ENCODE measurements at places on chromosomes 1 and 21.

DNA sequence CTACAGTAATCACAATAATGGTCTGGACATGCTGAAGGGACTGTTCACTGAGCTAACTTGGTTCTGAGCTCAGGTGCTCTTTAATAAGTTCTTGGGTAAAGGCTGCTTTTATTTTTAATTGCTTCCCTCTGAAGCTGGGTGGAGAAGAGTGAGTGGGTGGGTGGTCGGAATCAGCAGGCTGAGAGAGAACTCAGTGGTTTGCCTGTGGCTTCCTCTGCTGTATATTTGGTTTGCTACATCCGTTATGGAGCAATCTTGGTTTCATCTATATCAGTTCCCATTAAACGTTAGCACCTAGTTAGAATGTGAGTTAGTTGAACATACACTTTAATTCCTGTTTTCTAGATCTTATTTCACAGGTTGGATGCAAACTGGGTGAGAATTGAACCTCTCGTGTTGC lies 23.3 kb downstream of the CNIH4 start:
- DNase-seq = peak; percentile 50

GRCh38 chr1:64543831-64544230 lies 73.9 kb downstream of the CACHD1 start:
- no peak for DNase-seq

DNA sequence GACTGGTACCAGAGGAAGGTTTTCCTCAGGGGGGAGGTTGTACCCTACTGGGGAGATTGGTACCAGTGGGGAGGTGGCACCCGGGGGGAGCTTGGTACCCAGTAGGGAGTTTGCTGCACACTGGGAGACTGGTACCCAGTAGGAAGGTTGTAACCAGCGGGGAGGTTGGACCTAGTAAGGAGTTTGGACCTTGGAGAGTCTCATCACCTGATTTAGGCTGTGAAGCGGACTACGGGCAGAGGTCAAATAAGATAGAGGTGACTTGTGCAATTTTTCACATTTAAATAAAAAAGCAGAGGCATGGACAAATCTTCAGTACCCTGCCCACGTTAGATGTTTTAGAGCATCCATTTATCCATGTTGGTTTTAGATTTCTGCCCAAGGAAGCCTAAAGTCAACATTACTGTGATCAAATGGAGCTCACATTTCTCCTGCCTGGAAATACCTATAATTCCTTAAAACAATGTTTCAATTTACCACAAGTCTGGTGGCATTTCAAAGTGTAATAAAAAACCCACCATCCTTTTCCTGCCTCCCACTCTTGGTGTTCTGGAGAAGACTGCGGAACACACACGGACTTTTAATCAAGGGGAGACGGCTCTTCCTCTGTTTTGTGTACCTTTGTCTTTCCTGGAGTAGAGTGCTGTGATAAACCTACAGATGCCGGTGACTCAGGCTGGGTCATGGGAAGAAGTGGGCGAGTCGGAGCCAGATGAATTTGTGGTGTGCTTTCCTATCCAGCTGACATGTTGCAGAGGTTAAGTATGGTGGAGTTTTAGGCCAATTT lies 36.2 kb upstream of the MRPS6 start:
- no peak for DNase-seq

GRCh38 chr1:61158591-61158990 lies 76.2 kb downstream of the NFIA start:
- no peak for DNase-seq

GRCh38 chr1:192807211-192808162 lies 1.4 kb upstream of the RGS2 start:
- DNase-seq = peak; percentile 33

DNA sequence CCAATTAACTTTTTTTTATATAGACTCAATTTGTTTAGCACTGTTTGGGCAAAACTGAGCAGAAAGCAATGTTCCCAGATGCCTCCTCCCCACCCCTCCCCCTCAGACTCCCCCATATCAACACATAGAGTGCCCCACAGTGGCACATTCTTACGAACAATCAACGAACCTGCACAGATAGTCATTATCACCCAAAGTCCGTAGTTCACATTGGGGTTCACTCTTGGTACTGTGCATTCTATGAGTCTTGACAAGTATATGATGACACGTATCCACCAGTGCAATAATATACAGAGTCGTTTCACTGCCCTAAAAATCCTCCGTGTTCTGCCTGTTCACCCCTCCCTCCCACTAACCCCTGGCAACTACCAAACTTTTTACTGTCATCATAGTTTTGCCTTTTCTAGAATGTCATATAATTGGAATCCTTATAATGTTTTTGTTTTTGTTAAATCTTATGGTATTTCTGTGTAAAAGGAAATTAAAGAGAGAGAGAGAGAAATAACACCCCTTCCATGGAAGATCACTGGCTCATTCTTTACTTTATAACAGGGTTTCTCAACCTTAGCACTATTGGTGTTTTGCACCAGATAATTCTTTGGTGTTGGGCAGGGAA lies 37.2 kb upstream of the HNRNPU start:
- DNase-seq = no peak

- no peak for DNase-seq
Measured at GRCh38 chr1:116666187-116667077, 1.1 kb downstream of the IGSF3 start.

DNA sequence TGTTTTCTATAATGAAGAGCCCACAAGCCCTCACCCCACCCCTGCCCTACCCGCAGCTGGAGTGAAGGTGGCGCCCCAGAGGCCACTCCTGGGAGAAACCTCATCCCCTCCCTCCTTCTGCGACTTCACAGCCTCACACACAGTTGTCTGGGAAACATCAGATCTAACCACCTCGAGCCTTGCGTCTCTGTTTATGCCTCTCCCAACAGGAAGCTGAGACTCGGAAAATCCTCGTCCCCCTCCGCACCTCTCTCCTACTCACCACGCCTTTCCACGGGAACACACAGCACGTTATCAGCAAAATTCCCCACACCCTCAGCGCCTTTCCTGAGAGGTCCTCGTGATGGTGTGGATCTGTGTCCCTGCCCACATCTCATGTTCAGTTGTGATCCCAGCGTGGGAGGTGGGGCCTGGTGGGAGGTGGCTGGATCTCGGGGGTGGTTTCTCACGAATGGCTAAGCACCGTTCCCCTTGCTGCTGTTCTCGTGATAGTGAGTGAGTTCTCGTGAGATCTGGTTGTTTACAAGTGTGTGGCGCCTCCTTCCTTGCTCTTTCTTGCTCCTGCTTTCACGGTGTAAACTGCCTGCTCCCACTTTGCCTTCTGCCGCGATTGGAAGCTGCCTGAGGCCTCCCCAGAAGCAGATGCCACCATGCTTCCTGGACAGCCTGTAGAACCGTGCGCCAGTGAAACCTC lies 190.6 kb downstream of the KIF26B start:
- DNase-seq = no peak

- DNase-seq = no peak
Measured at GRCh38 chr1:11152755-11153154, 36.4 kb upstream of the ANGPTL7 start.

DNA sequence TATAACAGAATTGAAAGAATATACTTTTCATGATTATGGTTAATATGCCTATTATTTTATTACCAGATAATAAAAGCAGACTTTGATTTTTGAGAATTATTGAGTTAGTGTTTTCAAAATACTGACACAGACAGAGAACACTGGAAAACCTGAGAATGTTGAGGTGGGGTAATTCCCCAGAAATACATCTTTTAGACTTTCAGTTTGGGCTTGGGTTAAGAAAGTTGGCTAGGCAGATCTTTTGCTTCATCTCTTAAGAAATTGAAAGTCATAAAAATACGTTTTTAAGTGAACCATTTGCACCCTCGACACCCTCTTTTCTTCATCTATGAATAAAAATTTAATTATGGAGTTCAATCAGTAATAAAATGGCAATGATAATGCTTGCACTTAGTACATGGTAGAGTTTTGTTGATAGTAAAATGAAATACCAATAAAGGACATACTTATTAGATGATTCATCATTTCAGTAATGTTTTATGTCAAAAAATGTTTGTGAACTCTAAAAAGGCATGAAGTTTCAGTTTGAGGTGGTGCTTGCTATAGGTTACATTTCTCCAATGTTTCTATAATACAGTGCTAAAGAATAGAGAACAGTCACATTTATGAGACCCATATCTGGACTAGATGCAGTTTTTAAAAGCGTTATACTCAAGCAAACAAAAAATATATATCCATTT lies 1.9 kb upstream of the SAMSN1 start:
- no peak for DNase-seq

DNA sequence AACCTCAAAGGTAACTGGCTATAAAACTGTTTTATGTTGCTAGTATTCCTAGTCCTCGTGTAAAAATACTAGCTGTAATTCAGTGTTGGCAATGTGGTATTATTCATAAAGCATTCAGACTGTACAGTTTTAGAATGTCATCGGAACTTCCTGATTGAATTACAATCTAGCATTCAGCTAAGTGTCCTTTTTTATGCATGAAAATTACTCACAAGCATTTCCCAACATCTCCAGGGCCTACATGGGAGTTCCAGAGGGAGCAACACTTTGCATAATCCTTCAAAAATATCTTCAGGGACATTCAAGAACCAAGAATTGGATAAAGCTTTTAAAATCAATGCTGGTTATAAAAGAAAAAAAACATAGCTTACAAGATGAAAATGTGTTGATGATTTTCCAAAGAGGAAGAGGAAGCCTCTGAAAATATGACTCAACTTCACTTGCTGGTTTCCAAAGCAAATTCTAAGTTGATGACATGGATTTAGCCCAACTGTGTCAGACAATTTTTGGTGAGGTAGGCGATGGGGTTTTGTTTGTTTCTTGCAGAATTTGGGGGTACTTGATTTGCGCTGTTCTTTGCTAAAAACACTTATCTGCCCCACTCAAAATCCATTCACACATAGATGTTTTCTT lies 137.8 kb downstream of the SLC44A5 start:
- DNase-seq = no peak

DNA sequence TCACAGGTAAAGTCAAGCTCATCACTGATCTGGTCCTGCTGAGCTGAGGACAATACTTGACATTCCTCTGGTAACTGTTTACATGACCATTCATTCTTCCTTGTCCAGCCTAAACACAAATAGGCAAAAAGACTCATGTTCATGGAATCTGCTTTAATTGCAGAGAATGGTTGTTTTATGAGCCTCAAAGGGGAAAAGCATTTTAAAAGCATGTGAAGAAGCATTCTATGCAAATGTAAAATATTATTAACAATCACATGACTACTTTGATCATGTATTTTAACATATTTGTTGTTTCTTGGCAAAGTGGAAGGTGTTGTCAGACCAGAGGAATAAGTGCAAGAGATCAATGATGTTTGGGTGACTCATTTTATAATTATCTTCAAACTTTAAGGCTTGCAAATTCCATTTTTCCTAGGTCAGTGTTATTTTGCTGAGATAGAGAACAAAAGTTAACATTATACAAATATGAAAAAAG lies 133.7 kb downstream of the RUNX1 start:
- no peak for DNase-seq

DNA sequence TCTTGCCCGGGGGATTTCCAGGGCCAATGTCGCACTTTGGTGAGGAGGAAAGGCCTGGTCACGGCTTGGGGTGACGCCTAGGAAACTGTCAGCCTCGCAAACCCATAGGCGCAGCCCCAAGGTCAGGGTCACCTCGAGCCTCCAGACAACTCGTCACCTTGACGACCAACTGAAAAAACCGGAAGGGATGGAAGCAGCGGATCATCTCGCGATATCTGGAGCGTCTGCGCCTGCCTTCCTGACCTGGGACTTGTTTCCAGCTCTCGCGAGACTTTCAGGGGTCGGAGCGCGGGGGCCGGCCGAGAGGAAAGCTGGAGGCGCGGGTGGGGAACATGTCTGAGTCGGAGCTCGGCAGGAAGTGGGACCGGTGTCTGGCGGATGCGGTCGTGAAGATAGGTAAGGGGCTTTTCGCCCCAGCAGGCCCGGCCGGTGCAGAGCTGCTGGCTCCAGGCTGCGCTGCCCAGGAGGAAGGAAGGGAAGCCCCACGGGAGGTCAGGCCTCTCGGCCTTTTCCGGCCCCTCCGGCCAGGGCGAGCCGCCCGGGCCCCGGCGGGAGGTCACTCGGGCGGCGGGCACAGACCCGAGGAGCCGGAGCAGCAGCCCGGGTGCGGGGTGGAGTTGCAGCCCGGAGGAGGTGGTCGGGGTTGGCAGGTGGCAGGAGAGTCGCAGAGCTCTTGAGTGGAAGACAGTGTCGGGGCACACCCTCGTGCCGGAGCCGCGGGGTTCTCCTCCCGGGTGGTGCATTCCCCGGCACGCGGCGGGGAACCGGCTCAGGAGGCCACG lies 47.2 kb upstream of the NBL1 start:
- peak; percentile 97 for DNase-seq

GRCh38 chr21:44532712-44533111 lies 7.3 kb downstream of the KRTAP10-1 start:
- DNase-seq = no peak

DNA sequence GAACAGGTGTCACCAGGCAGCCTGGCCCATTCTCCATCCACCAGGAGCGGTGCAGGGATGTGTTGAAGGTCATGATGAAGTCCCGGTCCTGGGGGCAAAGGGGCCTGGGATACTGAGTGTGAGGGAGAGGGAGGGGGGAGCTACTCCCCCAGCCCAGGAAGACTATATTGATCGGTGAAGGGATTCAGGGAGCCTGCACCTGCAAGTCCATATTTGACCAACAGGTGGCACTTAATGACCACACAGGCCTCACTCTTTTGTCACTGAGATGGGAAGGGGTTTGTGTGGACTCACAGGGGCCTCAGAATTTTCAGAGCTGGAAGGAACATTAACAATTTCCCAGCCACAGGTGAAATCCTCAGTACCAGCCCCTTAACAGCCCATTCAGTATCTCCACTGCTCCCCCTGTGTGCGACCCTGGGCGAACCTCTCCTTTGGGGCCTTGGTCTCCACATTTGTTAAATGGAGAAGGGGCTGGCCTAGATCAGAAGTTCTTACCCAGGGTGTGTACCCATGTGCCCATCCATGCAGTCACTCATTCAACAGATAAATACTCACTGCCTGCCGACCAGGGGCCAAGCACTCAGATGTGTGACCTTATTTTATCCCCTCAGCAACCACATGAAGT lies 55.6 kb downstream of the NKAIN1 start:
- DNase-seq = peak; percentile 31

GRCh38 chr1:3261007-3261968 lies 192.3 kb downstream of the PRDM16 start:
- no peak for DNase-seq

- no peak for DNase-seq
Measured at GRCh38 chr1:77953907-77954306, 25.0 kb downstream of the FUBP1 start.

DNA sequence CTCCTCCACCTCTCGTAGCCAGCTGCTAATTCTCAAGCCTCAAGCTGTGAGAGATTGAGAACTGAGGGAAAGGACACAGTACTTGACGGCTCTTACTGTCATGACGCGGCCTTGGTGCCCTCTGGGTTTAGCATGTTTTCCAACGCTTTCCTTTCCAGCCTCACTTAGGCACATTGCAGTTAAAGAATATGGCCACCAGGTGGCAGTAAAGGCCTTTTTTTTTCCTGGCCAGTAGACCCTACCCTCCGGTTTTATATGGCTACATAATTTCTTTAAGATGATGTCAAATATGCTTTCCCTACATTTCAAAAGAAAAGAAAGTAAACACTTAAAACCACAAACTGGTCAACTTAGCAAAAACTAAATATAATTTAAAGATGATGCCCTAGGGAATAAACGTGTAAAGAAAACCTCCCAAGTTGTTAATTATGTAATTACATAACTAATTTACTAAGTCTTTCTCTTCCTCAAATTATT lies 56.8 kb upstream of the PRDX6 start:
- peak; percentile 68 for DNase-seq

Data from stimulated activated CD4-positive, alpha-beta T cell treated with anti-CD3 and anti-CD28 coated beads, Interleukin-4, amount 100 ng/mL, for 24 hours (primary cell).